ENCODE measurements at places on chromosomes 7 and 10.

GRCh38 chr10:14656052-14656730 is 118.5 kb downstream of the FAM107B start:
- no peak for DNase-seq

DNA sequence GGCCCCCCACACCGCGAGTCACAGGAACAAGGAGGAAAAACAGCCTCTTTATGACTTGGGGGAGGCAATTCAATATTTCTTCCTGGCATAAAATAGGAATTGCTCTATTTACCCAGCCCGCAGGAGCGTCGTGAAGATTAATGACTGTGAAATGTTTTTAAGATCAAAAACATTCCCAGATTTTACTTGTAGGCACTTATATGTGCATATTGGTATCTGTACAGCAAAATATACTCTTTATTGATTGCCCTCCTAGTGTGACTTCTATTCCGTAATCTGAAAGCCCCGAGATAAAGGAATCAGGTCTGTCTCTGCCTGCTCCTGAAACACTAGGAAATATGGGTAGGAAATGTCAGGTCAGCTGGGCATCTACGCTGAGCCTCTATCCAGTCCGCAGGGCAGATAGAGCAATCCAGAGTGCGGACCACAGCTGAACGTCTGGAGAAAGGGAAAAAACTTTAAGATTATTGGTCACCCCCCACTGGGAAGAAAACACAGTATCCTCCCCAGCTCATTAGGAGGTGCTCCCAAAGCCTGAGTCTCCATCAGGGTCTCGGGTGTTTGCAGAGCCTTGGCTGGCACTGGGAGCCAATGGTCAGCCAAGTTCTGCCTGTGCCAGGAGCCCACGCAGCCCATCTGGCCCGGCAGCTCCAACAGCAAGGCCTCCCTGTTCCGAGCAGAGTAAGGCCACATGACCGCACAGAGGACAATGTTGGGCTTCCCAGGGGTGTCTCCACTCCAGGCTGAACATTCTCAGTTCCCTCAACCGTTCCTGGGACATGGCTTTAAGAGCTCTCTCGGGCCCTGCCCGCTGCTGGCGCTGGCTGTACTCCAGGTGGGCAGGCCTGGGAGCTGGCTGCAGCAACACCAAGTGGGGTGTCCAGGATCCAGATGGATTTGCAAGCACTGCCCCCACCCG is 7.7 kb downstream of the CTBP2 start:
- peak; percentile 47 for DNase-seq

DNA sequence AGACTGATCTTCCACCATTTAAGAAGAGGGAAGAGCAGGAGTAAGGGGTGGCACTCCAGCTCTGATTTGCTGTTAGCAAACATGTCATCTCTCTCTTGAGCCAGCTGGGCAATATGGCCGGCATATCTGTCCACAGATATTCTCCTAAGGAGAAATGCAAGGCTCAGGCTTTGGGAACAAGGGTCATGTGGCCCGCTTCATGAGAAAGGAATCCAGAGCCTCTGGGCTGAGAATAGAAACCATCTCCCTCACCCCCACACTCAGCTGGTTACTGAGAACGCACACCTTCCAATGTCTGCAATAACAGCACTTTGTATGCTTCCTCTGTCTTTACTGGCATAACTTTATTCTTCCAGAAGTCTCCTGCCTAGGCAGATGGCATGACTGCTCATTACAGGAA is 171.2 kb downstream of the ELMO1 start:
- no peak for DNase-seq

- DNase-seq = no peak
These were observed 102.5 kb upstream of the APBB1IP start for GRCh38 chr10:26335574-26336093.

- DNase-seq = no peak
These were observed 22.4 kb upstream of the AHR start for GRCh38 chr7:17275749-17276671.

DNA sequence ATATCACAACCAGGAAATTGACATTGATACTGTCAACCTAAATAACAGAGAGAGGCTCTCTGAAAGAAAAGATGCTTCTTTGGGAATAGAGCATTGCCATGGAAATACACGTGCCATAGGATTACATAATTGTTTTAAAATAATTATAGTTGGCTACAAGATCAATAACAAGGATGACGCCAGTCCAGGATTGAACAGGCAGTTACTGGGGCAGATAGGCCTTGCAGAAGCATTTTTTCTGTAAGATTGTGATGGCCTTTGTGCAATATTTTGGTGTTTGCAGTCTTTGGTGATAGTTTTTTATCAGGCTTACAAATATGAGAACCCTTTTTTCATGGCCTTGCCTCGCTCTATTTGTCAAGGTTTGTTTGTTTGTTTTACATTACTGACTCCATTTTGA is 10.5 kb downstream of the ACADSB start:
- no peak for DNase-seq

DNA sequence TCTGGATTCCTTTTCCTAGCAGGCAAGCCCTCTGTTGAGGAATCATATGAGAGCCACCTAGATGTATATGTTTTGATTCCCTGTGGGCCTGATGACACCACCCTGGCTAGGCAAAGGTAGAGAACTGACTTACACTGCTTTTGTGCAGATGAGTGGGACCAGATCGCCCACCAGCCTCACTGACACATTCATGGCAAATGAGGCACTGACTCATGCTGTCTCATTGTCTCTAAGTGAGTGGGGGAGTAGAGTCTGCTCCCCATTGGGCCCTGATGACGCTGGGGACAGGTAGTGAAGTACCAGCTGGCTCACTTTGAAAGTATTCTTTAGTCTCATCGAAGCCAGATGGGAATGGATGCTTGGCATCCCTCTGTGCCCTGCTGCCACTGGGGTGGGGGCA is 326.3 kb downstream of the ABCA13 start:
- DNase-seq = no peak

- no peak for DNase-seq
These were observed 796 bp downstream of the FBXL15 start for GRCh38 chr10:102421507-102421756.

GRCh38 chr10:29160150-29160617 is 128.7 kb upstream of the LYZL1 start:
- no peak for DNase-seq

- DNase-seq = no peak
These were observed 52.3 kb upstream of the PIP4K2A start for GRCh38 chr10:22766693-22767092.

GRCh38 chr7:133381965-133382364 is 129.1 kb downstream of the EXOC4 start:
- DNase-seq = no peak

GRCh38 chr10:92081641-92082040 is 158.1 kb downstream of the BTAF1 start:
- DNase-seq = no peak

- peak; percentile 74 for DNase-seq
These were observed at the start of gene DGKB for GRCh38 chr7:14902589-14903067. Gene DGKB (minus strand): TSS chr7:14902751.

- DNase-seq = no peak
These were observed 597 bp downstream of the APBB1IP start for GRCh38 chr10:26438534-26439341.

- no peak for DNase-seq
These were observed 227.4 kb downstream of the PRKG1 start for GRCh38 chr10:51301644-51302043.

- DNase-seq = no peak
These were observed 80.2 kb downstream of the HTR7 start for GRCh38 chr10:90777621-90778020.

GRCh38 chr10:123553810-123554430 is 112.2 kb upstream of the GPR26 start:
- DNase-seq = no peak

GRCh38 chr7:41046776-41047175 is 656.1 kb downstream of the INHBA start:
- no peak for DNase-seq

DNA sequence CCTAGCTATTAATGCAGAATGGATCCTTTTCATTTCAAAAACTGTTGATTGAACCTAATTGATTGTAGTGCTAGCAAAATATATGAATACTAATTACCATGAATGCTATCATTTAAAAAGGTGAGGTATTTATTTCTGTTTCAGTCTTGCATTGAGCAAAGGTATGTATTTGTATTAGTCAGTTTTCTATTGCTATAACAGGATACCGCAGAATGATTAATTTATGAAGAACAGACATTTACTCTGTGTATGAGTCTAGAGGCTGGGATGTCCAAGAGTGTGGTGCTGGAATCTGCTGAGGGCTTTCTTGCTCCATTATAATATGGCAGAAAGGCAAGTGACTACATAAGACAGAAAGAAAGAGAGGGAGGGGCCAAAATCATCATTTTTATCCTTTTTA is 199.2 kb downstream of the KIF20B start:
- no peak for DNase-seq

- DNase-seq = no peak
These were observed 59.4 kb downstream of the CDK14 start for GRCh38 chr7:90655566-90655965.

GRCh38 chr7:121048195-121048594 is 59.7 kb downstream of the CPED1 start:
- DNase-seq = no peak

- no peak for DNase-seq
These were observed 177.2 kb upstream of the KLF14 start for GRCh38 chr7:130910949-130911944.

- no peak for DNase-seq
These were observed 45.1 kb upstream of the CDK14 start for GRCh38 chr7:90551036-90551435.

- DNase-seq = no peak
These were observed 134.2 kb downstream of the ELFN1 start for GRCh38 chr7:1804310-1804709.

DNA sequence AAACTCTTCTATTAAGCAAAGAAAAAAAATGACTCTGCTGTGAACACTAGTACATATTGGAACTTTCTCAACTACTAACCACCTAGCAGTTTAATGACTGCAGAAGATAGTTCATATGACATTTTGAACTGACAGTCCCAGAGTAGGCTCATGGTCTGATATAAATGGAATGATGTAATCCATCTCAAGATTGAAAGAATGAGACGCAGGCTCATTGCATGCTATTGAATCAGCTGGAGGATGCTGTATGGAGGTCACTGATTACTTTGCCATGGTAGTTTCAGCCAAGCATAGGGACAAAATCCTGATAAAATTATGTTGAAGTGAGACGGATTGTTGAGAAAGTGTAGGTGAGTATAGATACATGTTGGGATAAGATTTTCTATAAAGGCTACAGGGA is 217.6 kb upstream of the SEMA3E start:
- no peak for DNase-seq

DNA sequence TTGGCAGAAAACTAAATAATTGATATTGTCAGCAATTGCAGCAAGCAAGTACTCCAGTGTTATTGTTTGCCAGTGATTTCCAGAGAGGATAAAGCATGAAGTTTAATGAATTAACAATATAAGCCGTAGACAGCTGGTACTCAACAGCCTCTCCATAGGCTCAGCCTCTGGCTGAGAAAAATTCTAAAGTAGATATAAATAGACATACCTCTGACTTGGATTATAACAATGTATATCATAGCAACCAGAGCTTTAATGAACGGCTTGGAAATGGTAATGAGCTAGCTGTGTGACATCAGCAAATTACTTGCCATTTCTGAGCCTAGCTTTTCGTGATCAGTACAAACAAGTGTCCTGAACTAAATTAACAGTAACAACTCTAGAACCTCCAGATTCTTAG is 1055.4 kb upstream of the AUTS2 start:
- DNase-seq = no peak

DNA sequence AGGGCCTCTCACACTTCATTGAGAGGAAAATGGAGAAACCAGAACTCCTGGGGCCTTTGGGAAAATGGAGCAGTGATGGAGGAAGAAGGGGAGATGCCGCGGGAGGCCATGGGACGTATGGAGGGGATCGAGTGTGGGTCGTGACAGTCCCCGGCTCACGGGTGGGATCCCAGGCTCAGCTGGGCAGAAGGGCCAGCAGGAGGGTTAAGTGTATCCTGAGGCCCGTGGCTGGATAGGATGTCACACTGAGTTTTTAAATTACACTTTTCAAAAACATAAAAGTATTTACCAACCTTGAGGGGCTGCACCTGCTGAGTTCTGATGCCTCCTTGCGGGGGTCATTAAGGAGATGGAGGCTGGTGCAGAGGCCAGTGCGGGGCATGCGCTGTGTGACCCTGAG is 28.0 kb upstream of the PSMG3 start:
- DNase-seq = no peak

DNA sequence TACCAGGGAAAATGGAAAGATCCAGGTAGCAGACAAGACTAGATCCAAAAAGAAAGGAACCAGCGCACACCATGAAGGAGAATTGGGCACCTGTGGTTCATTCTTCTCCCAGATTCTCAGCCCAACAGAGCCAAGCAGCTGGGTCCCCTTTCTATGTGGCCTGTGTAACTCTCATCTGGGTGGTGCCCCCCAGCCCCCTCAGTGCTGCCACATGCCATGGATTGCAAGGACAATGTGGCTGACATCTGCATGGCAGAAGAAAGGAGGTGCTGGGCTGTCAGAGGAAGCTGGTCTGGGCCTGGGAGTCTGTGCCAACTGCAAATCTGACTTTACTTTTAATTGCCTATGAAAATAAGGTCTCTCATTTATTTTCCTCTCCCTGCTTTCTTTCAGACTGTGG is 21.4 kb downstream of the PRSS2 start:
- DNase-seq = no peak

DNA sequence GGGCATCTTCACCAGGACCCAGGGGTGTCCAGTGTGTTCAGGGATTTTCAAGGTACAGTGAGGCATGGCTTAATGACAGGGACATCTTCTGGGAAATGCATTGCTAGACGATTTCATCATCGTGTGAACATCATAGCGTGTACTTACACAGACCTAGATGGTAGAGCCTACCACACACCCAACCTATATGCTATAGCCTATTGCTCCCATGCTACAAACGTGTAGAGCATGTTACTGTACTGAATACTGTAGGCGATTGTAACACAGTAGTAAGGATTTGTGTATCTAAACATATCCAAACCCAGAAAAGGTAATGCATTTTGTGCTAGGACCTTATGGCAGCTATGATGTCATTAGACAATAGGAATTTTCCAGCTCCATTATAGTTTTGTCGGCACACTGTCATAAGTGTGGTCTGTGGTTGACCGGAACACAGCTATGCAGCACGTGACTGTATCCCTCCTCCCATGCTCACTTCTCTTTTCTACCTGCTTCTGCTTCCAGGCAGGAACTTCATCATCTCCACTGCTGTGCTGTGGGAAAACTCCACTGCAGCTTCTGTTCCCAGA is 416.2 kb upstream of the NFE2L3 start:
- no peak for DNase-seq

DNA sequence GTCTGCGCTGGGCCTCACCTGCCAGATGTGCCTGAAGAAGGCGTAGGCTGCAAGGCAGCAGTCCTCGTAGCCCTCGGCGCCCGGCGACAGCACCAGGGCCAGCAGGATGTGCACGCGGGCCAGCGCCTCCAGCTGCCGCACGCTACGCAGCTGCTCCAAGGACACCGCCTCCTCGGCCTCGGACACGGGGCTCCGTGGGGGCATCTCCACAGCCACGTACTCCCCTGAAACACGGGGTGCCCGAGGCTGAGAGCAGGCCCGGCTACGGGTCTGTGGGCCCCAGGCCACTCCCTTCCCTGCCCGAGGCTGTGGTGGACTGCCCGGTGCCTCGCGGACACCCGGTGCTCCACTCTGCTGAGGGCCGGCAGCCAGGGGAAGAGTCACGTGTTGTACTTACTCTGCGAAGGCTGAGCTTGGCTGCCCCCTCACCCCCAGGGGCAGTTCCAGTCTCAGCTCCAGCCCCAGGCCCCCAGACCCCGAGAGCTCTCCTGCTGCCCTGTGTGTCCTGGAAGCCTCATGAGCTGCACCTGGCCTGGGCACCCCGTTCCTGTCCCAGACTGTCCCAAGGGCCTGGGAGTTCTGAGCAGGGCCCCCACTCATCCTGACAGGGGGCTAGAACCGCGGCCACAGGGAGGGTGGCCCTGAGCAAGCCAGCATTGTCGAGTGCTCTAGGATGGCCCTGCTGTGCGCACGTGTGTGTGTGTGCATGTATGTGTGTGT is 62.8 kb downstream of the CFAP46 start:
- DNase-seq = peak; percentile 10
